ENCODE measurements at places on chromosomes 11 and 22.

DNA sequence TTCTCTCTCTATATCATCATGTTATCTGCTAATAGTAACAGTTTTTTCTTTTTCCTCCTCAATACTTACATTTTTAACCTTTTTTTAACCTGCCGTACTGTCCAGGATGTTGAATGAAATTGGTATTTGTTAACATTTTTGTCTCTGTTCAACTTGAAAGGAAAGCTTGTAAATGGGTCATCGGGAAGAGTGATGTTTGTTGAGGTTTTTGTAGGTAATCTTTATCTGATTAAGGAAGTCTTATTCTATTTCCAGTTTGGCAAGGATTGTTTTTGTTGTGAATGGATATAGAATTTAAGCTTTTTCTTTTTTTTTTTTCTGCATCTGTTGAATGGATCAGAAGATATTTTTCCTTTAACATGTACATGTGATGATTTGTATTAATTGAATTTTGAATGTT is 8.1 kb upstream of the NNMT start:
- no peak for DNase-seq

DNA sequence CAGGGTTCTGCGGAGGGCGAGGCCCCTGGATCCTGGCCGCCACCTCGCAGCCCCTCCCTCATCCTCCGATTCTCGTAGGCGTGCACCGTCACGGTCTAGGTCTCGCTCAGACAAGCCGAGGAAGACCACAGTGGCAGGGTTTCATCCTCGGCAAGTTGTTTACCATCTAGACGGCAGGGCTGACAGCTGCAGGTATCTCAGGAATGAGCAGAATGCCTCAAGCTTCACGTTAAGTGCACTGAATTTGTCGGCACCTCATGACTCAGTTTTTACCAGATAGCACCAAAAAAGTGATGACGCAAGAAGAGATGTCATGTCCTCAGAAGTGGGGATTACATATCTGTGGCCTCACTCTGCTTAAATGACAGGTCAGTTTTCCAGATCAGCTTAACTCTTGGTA is 35.1 kb downstream of the WT1 start:
- DNase-seq, result no peak

- no peak for DNase-seq
Measured at GRCh38 chr22:40818192-40818746, 877 bp downstream of the SLC25A17 start.

- DNase-seq, result no peak
Measured at GRCh38 chr11:92662601-92663360, 306.7 kb upstream of the MTNR1B start.

DNA sequence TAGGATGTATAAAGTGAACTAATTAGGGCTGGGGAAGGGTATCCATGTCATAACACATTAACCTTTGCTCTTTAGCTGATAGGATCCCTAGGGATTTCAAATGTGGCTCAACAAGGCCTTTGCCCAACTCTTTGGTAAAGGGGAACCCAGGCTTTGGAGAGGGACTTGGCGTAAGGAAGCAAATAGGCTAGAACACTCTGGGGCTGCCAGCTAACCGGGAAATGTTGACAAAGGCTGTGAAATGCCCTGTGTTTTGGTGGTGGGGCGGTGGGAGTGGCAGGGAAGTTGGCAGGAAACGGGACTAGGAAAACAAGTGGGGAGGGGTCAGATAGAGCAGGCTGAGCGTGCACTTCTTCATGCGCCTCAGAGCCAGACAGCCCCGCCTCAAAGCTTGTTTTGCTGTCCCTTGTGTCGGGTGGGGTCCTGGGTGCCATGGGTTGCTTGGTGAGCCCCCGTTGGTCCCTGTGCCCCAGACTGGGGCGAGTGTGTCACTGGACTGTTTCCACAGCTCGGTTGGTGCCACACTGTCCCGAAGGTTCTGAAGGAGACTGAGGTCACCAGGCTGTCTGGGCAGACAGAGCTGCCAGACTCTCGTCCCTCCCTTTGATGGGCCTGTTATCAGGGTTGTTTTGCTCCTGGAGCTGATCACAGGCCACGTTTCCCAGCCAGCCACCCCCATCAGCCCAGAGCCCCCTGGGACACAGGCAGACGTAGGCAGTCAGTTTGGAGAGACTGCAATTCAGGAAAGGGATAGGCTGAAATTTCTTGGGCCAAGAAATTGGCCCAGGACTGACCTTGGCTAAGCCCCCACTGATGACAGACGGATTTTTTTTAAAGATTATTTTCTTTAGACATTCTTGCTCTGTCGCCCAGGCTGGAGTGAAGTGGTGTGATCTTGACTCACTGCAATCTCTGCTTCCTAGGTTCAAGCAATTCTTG is 19.6 kb downstream of the KCTD21 start:
- peak; percentile 57 for DNase-seq

DNA sequence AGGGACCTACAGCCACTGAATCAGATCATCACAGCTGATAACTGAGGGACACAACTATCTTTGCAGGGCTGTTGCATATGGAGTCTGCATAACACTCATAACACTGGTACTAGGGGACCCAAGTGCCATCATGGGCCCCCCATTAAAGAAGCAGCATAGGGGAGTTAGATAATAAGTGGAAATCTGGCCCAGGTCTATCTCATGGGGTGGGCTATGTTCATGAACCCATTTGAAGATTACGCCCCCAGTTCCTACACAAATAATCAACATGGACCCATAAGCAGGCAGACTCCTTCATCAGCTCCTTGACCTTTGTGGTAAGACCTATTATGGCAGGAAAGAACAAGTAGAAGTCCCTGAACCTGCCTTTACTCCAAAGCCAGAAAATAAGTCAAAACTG is 48.8 kb downstream of the ASCL2 start:
- DNase-seq, result no peak

DNA sequence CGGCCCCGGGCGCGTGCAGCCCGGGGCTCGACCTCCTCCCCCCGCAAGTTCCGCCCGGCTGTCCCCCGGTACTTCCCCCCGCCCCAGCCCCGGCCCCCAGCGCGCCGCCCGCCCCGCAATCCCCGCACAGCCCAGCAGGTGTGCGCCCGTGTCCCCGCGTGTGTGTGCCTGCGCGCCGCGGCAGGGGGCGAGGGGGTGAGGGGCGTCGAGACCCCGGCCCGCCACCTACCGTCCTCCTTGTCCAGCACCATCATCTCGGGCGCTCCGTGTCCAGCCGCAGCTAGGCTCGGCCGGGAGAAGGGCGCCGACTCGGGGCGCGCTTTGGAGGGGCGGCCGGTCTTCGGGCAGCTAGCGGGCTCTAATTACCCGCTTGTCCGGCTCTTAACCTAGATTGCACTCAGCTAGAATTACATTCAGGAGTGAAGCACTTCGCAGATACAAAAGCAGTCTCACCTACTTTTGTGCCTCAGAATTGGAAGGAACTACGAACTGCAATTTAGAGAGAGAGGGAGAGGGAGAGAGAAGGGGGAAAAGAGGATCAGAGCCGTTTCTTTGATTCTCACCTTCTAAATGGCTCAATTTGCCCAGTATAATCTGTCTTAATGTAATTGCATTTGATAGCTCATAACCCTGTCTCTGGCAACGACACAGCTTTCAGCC is 439 bp downstream of the LMO1 start:
- DNase-seq, result no peak

DNA sequence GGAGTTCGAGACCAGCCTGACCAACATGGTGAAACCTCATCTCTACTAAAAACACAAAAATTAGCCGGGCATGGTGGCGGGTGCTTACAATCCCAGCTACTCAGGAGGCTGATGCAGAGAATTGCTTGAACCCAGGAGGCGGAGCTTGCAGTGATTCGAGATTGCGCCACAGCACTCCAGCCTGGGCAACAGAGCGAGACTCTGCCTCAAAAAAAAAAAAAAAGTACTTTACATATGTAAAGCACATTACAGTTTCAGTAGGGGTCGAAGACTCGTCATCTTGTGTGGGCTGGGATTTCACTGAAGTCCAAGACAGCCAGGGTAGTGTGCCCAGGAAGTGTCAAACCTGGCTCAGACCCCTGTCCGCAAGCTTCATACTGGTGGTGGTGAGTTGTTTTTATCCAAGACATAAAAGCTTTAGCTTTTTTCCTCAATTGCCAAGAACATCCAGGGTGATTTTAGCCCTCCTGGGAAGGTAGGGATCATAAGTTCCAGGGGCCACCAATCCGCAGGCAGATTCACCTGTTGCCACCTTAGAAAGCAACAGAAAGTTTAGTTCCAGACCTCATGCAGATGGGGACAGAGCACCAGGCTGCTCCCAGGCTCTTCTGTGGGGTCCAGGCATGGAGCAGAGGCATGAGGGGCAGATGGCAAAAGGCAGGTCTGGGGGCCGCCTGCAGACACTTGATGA is 21.6 kb upstream of the ADORA2A start:
- no peak for DNase-seq

- no peak for DNase-seq
Measured at GRCh38 chr11:44631831-44632230, 66.4 kb downstream of the CD82 start.

GRCh38 chr22:37982938-37983859 is 1.2 kb downstream of the SOX10 start:
- no peak for DNase-seq

DNA sequence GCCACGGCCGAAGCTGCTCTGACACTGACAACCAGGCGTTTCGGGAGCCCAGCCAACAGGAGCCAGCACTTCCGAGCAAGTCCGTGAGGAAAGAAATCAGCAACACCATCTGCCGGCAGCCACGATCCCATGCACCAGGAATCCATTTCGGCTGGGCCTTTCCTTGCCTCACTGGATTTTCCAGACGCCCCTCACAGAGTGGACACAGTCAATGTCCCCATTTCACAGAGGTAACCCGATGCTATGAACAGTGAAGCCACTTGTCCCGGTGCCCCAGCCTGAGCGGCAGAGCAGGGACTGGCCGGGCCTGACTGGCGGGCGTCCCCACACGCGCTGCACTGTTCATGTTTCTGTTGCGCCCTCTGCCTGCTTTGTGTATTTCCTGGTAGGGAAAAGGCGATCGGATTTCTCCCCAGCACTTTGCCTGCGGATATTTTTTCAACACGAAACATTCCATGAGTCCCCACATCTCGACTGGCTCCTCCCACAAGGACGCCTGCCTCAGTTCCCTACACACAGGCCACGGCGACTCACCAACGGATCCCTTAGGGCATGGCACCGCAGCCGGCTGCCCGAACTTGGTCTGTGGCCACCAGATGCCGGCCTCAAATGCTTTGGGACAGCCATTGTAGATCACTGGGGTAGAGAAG is 55.3 kb downstream of the TRMU start:
- peak; percentile 18 for DNase-seq

DNA sequence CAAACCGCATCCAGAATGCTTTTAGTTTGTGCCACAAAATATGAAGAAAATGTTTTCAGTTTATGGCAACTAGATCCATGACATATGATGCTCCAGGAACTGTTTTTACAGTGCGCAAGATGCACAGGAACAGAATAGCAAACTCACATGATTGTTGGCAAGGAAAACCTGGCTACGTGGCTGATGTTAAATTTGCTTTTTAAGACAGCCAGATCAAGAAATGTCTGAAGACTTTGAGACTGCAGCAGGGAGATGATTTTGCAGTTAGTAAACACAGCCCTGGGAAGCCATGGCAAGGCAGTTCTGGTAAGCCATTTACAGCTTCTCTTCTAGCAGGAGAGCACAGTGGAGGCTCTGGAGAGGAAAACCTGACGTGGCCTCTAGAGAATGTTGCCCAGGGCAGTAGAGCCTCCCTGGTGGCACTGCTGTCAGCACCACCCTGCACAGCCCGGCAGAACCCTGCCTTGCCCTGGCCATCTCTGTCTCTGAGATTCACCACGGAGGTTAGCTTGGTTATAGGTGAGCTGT is 69.8 kb upstream of the TNRC6B start:
- DNase-seq, result no peak

DNA sequence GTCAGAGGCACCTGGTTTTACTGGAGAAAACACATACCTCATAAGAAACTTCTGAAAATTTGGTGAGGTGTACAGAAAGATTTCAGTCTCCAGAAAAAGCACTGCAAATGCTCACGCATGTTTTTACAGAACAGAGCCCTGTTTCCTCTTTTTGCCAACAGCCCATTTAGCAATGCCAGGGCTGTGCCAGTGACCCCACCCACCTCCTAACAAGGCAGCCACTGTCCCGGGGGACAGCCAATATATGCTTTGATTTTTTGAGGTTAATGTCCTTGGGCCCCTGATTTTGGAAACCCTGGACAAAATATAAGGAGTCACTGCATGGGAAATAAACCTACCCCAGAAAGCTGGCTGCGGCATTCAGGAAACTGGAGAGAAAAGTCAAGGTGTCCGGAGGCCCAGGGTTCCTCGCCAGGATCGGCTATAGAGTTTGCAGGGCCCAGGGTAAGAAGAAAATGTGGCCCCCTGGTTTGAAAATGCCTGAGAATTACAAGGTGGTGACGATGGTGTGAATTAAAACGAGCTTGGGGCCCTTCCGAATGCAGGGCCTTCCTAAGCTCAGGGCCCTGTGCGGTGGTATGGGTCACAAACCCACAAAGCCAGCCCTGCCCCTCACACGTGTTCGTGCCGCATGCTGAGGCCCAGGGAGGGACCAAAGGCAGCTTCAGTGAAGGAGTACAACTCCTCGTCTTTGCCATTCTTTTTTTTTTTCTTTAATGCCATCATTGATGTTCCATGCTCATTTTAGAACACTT is 71.1 kb upstream of the WNT7B start:
- no peak for DNase-seq

- no peak for DNase-seq
Measured at GRCh38 chr22:32533265-32534111, 58.9 kb downstream of the FBXO7 start.

- DNase-seq, result no peak
Measured at GRCh38 chr22:43015677-43016042, 711 bp upstream of the PACSIN2 start.

DNA sequence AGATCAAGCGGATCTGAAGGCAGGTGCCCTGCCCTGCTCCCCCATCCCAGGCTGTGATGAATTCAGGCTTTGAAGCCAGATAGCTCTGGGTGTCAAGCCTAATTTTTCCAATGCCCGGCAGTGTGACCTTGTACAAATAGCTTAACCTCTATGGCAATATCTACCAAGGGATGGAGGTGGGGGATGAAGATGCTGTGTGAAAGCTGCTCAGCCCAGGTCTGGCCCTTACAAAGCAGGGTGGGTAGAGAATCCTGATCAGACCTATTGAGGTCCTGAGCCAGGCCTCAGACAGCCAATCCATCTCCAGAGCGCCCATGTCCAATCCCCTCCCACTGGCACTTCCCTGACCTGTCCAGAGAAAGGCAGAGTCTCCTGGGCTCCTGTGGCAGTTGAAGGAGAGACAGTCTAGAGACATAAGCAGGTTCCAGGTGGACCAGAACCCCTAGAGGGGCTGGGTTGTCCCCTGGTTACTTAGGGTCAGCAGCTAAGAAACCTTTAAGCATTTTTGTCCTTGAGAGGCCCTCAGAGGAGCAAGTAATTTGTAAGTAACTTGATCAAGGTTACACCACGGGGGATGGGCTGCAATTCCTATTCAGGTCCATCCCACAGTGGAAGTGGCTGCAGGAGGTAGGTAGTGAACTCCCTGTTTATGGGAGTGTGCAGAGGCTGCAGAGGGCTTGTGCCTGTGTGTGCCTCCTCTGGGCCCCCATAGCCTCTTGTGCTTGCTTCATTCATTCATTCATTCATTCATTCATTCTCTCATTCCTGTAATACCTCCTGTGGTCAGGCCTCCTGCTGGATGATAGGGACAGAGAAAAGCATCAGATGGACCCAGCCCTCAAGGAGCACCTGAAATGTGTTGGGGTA is 10.4 kb downstream of the P2RY2 start:
- DNase-seq, result no peak
